H9 (cell line): ENCODE measurements at places on chromosomes 4 and X. TPM values are rescaled to one million over a fixed set of nuclear protein-coding genes. Genes with fewer than 3 reads are reported as not detected.

RASL11B gene
- 28.3 and 30.0 TPM in 2 replicates for total RNA-seq

- no peak for DNase-seq
These were observed 135.9 kb downstream of the RAB28 start for GRCh38 chr4:13348216-13348615.

DNA sequence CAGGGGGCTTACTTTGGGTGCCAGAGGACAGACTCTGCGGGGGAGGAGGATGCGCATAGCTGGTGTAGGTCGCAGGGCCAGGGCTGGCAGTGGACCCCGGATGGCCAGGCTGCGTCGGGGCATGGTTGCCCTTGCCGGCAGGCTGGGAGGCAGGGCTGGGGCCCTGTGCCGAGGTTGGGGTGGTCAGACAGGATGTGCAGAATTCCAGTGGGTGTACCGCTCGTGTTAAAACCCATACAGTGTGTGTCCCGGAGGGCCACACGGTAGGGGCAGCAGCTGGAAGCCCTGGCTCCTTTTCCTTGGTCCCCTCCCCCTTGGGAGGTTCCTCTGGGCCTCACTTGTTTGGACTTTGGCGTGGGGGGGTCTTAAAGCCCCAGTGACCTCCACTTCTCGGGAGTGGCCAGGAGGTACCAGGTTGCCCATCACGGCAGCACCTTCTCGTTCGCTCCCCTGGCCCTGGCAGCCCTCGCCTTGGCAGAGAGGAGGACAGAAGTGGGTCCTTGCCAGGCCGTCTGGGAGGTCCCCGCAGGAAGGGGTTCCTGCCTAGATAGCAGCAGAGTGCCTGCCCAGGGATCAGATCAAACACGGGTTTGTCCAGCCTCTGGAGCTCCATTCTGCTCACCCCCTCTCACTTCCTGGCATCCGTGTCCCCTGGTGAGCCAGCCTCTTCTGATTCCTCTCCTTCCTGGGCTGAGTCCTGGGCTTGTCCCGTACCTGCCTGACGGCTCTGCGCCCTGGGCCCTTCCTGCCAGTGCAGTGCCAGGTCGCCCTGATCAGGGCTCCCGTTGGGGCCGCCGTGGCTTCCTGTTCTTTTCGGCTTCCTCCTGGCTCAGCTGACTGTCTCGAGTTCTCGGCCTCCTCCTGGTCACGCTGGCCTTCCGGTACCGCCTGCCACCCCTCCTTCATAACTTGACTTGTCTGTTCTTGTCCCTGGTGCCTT lies 56.7 kb upstream of the HGFAC start:
- DNase-seq = no peak

DNA sequence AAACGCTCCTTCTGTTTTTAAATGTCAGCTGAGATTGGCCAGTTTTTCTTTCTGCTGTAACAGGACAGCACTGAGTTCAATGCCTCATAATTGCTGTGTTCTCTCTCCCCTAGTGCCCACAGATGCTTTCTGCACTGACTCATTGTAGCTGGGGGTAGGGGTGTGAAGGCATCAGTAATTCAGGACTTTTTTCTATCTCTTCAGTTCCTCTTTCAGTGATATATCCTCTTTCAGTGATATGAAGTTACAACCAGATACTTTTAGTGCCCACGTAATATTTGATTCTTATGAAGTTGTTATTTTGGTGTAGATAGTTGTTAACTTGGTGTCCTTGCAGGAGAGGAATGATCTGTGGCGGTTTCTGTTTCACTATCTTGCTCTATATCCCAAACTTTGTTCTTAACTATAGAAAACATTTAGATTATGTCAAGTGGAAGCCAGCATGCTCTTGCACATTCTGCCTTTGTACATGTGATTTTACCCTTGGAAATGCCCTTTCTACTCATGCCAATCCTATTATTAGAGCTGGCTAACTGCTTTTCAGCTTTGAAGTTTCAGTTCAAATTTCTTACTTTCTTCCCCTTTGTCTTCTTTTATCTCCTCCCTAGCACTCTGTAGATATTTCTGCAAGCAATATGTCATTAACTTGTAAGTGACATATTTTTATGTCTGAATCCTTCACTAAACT lies 1258.4 kb downstream of the FAM133A start:
- DNase-seq = no peak

CYP2U1 gene
- 8.9 and 9.6 TPM in 2 replicates for total RNA-seq

DNA sequence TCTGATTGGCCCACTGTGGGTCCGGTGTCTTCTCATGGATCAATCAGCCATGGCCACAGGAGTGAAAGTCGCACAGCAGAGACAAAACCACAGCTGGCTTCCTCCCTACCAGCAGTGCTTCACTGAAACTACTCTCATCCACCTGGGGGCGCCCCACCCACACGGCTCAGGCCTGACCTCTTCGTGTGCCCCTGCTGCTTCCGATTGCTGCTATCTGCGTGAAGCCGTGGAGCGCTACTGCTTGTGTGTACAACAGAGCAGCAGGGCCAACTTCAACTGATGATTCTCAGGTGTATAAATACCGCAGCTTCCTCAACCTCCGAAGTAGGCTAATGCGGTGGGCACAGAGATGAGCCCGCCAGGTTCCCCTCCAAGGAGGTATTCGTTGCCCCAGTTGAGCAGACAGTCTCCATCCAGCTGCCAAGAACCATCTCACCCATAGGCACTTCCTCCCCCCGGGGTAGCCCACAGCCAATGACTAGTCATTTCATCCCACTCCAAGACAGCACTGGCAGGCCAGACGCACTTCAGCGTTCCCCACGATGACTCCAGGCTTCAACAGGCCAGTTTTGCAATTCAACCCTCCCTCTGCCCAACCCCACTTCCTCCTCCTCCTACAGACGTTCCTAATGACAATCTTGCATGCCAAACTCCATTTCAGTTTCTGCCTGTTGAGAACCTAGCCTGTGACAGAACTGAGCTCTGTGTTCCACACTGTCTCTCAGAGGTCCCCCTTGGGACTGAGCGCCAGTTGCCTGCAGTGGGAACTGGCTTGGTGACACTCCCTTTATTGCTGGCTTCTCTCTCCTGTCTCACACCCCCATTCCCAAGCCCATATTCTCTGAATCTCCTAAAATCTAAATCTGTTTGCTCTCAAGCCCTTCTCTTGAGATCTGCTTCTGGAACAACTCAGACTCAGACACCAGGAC lies 41.3 kb upstream of the ATP6AP2 start:
- peak; percentile 86 for DNase-seq

CDK16 gene
- 224 and 226 TPM in 2 replicates for total RNA-seq

SMR3A gene
- not detected in 2 replicates for total RNA-seq

DNA sequence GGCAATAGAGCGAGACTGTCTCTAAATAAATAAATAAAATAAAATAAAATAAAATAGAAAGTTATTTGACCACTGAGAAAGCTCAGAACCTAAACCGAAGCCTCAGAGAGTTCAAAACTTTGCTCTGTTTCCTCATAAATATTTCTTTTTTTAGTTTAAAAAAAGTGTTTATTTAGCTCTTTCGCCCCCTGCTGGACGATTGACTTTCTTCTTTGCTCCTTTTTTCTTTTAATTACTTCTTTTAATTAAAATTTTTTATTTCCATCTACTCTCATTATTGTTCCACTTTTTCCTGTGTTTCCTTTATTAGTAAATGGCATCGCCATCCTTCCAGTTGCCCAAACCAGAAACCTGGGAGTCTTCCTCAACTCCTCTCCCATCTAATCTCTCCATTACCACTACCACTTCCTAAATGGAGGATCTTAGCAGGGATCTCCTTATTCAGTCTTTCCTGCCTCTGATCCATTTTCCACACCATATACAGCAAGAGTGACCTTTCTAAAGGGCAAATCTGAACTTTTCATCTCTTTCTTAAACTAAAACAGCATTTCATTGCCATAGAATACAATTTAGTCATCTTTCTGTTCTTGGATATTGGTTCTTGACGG lies 728 bp upstream of the IL13RA2 start:
- no peak for DNase-seq

GRCh38 chr4:105956569-105956968 lies 61.3 kb downstream of the NPNT start:
- no peak for DNase-seq

METTL14 gene
- 52.7 and 53.3 TPM in 2 replicates for total RNA-seq

DNA sequence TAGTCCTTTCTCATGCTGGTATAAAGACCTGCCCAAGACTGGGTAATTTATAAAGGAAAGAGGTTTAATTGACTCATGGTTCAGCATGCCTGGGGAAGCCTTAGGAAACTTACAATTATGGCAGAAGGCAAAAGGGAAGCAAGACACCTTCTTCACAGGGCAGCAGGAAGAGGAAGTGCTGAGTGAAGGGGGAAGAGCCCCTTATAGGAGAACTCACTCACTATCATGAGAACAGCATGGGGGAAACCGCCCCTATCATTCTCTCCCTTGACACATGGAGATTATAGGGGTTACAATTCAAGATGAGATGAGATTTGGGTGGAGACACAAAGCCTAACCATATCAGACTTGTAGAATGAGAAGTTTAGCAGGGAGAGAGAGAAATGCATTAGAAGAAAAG lies 373.3 kb upstream of the DIAPH2 start:
- DNase-seq = no peak

BCORL1 gene
- total RNA-seq = 6.1 TPM in 2 replicates

DNA sequence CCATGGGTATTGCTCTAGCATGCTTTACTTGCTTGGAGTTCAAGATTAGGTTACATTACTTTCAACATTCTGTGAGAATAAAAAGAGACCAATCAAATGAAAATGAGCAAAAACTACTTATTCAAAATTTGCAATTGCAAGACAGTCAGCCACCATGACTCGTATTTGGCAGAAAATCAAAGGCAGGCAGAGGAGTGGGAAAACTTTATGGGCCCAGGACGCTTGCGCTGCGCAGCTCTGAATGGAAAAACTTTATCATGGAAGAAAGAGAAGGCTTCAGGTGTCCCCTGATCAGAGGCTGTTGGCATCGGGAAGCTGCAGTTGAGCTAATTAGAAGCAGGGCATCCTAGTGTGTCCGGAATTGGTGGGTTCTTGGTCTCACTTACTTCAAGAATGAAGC lies 250.6 kb downstream of the USP46 start:
- DNase-seq = no peak

GRCh38 chrX:153769865-153770600 lies 6.0 kb downstream of the PLXNB3 start:
- peak; percentile 22 for DNase-seq

DNA sequence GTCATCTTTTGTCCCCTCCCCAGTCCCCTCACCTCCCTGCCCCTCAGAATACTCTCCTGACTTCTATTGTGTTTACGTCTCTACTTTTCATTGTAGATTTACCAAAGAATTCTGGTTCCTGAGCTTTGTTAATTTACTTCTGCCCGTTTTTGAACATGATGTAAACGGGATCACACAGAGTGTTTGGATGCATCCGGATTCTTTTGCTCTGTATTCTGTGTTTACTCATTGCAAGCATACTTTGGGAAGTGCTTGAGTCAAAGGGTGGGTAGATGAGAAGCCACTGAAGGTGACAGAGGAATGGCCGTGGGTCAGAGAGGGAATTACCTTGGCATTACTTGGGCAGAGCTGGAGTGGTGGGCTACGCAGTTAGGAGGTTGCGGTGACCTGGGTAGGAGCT lies 18.0 kb downstream of the CLCN4 start:
- no peak for DNase-seq

SPACA5 gene
- total RNA-seq = not detected in 2 replicates

GRCh38 chr4:97558204-97558778 lies 585.0 kb downstream of the STPG2 start:
- peak; percentile 41 for DNase-seq

- DNase-seq = no peak
These were observed 240.0 kb downstream of the ARAP2 start for GRCh38 chr4:36004204-36004851.

DNA sequence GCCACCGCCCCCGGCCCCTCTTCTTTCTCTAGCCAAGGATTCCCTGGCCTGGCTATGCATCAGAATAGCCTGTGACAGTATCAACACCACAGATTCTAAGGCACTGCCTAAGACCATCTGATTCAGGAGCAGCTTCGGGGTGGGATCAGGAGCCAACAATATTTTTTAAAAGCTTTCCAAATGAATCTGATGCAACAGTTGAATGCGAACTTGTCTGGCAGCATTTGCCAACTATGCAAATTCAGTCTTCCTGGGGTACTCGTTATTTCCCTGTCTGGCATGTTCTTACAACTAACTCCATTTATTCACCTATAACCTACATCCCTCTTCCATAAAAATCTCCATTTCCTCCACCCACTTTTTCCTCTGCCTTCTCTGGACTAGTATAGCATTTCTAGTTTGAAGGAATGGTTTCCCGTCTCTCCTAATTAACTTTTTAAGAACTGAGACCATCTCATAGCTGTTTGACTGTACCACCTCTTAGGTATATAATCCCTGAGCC lies 36.2 kb upstream of the UGDH start:
- no peak for DNase-seq

- no peak for DNase-seq
These were observed 111.6 kb upstream of the C1GALT1C1 start for GRCh38 chrX:120741452-120741851.

DNA sequence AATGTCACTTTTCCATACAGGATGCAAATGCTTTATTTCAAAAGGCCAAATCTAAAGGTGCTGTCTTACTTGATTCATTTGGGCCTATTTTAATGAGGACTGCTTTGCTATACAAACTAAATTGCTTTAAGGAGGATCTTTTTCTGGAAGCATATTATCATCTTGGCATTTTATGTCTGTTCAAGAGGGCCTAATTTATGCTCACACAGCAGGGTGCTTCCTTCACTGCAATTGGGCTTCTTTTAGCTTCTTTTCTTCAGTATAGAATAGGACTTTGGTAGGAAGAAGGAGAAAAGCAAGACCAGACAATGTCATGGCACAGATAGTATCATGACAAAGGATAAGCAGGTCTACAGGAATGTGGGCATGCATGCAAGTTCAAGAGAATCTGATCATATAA lies 222.4 kb upstream of the ANKRD50 start:
- DNase-seq = no peak

DNA sequence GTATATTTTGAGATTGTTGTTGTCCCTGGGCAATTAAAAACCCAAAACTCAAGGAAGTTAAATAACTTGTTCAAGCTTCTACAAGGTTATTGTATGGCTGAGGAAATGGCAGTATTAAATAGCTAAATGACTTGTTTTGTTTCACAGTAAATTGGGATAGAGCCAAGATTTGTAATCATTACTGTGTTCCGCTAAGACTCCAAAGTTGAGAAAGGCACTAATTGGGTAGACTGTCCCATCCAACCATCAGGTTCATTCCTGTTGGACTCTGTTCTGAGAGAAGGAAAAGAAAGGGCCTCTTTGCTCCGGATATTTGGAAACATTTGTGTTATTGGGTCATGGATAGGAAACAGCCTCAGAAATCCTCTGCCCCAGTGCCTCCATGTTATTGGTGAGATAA lies 82.2 kb downstream of the DCLK2 start:
- no peak for DNase-seq

DNA sequence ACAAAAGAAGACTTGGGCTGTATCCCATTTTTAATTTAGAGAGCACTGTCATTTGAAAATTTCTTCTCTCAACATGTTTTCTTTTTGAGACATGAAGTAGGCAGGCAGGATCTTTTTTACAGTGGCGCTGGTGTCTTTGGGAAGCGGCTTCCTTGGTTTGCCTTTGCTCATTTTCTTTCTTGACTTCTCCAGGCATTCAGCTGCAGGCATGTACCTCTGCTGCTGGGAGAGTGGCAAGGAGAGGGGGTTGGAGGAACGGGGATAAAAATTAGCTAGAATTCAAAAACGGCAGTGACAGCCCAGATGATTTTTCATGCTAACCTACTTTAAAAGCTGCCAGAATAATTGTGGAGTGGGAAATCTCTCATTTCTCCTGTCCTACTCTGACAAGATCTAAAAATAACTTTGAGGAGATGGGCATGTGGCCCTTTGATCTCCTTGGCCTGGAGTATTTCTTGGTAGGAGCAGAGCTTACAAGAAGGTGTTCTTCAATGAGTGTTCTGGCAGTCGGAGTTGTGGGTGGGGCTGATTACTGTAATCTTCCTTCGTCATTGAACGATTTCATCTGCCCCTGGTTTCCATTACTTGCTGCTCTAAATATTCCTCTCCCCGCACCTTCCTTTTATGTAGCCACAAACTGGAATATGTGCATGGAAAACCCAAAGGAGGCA lies 54.8 kb downstream of the TBL1X start:
- no peak for DNase-seq

LDB2 gene
- total RNA-seq = 22.5 and 25.8 TPM in 2 replicates

FRMD7 gene
- not detected in 2 replicates for total RNA-seq
